Foreskin fibroblast (primary cell): ENCODE measurements at places on chromosomes 11 and 22.

DNA sequence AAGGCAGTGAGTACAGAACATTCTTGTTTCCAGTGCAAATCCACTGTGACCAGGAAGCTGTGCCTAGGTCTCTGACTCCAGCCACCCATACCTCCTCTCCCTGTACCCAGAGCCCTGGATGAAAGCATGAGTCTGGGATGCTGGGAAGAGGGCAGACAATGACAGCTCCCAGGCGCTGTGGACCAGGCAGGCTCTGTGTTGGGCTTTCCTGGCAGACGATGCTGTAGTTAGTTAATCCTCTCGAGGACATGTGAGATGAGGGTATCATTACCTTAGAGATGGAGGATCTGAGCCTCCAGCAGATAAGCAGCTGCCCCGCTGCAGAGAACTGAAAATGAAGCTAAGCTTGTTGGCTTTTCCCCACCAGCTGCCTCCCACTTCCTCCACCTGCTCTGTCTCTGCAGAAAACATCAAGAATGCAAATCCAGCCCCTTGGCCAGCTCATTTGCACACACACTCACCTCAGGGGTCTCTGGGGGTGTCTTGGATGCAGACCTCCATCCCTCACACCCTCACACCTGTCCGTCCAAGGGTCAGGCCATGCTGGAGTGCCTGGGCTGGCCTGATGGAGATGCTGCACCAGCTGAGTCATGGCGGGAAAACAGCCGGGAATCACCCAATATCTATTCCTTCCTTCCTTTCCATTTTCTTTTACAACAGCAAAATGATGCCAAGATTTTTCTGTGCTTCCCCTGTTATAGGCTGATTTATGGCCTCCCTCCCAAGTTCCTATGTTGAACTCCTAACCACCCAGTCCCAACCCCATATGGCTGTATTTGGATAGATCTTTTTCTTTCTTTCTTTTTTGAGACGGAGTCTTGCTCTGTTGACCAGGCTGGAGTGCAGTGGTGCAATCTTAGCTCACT, 94.9 kb upstream of the SEPTIN5 start:
- DNase-seq, result no peak

GRCh38 chr11:66172146-66172545, 96.3 kb upstream of the RAB1B start:
- DNase-seq, result peak; percentile 66

DNA sequence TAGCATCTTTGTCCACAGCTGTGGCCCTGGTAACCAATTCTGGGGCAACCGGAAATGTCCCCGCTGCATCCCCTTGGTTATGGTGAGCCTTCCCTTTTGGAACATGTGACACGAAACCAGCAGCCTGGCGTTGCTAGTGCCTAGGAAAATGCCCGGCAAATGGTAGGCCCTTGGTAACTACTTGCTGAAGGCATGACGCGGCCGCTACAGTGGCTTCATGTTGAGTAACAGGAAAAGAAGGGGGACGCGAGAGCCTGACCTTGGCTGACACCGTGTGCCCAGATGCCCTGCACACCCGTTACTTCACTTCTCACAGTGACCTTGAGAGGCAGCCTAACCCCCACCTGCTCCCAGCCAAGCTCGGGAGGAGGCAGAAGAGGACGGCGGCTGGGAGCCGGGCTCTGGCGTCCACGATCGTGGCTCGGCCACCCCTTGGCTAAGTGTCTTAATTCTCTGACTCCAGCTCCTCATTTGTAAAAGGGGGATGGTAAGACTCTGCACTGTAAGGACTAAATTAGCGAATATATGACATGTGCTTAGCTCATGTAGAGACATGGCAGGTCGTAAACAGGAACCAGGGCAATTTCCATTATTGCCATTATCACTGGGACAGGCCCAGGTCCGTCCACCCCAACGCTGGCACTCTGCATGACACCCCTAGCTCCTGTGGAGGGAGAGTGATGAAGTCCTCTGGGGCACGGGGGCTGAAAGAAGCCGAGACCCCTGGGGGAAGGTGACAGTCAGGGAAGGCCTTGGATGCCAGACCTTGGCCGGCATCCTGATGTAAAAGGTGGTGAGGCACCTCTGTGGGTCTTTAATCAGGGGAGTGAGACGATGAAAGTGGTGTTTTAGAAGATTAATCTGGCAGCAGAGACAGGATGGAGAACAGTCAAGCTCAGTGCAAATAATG, 18.9 kb downstream of the IFT27 start:
- no peak for DNase-seq

GRCh38 chr11:28736256-28736655, 628.1 kb downstream of the METTL15 start:
- DNase-seq, result no peak

- DNase-seq, result no peak
Measured at GRCh38 chr11:3014057-3014938, 22.2 kb upstream of the NAP1L4 start.

DNA sequence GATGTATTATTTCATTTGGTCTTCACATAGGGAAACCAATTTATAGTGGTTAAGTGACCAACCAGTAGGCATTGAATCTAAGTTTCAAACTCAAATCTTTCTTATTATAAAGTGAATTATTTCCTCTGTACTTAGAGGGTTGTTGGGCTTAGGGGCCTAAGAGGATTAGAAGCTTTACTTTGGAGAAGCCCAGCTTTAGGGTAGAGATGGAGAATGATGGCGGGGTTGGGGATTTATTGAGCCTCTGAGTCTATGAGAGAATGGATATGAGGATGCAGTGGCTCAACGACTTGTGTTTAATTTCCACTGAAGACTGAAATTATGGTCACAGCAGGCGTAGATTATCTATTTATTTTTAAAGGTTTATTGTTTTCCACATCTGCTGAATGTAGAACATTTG, 55.5 kb downstream of the CHRDL2 start:
- DNase-seq, result no peak

DNA sequence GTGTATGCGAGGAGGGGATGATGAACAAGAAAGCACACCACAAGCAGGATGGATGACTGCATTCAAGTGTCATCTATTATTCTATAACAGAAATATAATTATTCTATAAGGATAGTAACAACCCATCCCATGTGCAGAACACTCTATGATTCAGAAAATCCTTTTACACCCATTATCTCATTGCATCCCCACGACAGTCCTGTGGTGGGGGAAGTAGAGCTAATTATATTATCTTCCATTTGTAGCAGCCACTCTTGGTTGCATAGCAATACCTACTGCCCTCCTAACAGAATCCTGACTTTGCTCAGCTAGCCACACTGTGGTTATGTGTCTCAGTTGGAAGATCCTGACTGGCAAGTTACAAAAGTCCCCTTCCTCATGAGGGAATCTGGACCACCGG, 406.5 kb upstream of the NARS2 start:
- DNase-seq, result no peak

GRCh38 chr11:14914536-14914935, 22.5 kb upstream of the CYP2R1 start:
- DNase-seq, result no peak

- DNase-seq, result no peak
Measured at GRCh38 chr11:72242141-72242540, 1.8 kb downstream of the PHOX2A start.

- DNase-seq, result no peak
Measured at GRCh38 chr11:10379871-10380568, 75.0 kb upstream of the AMPD3 start.

GRCh38 chr11:128456566-128457268, 130.6 kb downstream of the ETS1 start:
- DNase-seq, result no peak
